ENCODE measurements at places on chromosomes 6 and 20.

DNA sequence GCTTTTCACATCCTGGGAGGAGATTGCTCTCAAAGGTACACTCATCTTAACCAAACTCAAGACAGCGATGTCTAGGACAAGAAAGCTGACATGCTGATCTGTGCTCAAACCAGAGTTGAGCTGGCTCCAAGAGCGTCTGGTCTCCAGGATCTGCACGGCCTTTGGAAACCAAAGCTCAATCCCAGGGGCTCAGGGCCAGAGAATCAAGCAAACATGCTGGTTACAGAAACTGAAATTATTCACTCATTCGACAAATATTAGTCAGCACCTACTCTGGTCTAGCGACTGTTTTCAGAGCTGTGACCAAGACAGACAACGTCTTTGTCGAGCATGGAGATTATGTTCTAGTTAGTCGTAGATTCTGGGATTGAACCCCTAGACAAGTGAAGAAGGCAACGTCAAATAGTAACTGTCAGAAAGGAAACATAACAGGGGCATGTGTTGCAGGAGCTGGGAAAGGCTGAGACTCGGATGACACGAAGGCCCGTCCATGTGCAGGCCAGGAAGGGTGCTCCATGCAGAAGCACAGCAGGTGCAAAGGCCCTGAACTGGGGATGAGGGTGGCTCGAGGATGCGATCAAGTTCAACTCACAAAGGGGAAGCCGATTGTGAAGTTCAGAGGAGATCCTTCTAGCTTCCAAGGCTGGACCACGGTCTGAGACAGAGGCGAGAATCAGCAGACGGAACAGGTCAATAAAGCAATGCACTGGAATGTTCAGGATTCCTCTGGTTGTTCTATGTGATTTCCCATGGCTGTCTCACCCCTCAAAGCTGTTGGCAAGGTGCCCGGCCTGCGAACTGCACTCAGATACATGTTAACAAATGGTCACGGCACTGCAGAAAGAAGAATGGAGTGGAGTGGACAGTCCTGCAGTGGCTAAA is 12.5 kb upstream of the PCK1 start:
- DNase-seq: no peak

GRCh38 chr6:36657942-36658544 is 20.5 kb upstream of the CDKN1A start:
- no peak for DNase-seq

GRCh38 chr20:44830995-44831394 is 20.6 kb upstream of the RIMS4 start:
- DNase-seq: no peak

GRCh38 chr6:136763716-136764516 is 28.4 kb downstream of the MAP3K5 start:
- DNase-seq: no peak

GRCh38 chr6:14981960-14982359 is 263.9 kb upstream of the JARID2 start:
- DNase-seq: no peak

GRCh38 chr20:44572551-44573500 is 9.6 kb upstream of the PKIG start:
- no peak for DNase-seq

Data from NCI-H774 (cell line).